Dermis microvascular lymphatic vessel endothelial cell (primary cell): ENCODE measurements at places on chromosomes 4 and X.
A peak's percentile ranks its signal among the peaks of the same experiment; 100 is the strongest.

DNA sequence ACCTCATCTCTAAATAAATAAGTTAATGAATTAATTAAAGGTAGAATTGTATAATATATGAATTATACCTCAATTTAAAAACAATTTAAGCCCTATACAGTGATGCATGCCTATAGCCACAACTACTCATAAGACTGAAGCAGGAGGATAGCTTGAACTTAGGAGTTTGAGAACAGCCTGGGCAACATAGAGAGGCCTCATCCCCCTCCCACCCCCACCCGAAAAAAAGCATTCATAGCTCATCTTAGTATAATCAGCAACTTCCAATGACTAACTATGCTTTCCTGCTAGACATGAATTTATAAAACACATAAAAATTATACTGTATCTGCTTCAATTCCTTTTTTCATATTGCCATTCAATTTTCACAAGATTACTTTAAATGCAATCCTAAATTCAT, 1.6 kb downstream of the LRBA start:
- DNase-seq: no peak

GRCh38 chr4:1407657-1408333, 1.6 kb upstream of the NKX1-1 start:
- DNase-seq: no peak

- DNase-seq: no peak
These were observed 235.4 kb downstream of the MGST2 start for GRCh38 chr4:139900964-139901376.

- DNase-seq: no peak
These were observed 2.1 kb downstream of the UGT8 start for GRCh38 chr4:114600672-114601071.

GRCh38 chr4:169107528-169107927, 97.5 kb upstream of the CBR4 start:
- DNase-seq: no peak

DNA sequence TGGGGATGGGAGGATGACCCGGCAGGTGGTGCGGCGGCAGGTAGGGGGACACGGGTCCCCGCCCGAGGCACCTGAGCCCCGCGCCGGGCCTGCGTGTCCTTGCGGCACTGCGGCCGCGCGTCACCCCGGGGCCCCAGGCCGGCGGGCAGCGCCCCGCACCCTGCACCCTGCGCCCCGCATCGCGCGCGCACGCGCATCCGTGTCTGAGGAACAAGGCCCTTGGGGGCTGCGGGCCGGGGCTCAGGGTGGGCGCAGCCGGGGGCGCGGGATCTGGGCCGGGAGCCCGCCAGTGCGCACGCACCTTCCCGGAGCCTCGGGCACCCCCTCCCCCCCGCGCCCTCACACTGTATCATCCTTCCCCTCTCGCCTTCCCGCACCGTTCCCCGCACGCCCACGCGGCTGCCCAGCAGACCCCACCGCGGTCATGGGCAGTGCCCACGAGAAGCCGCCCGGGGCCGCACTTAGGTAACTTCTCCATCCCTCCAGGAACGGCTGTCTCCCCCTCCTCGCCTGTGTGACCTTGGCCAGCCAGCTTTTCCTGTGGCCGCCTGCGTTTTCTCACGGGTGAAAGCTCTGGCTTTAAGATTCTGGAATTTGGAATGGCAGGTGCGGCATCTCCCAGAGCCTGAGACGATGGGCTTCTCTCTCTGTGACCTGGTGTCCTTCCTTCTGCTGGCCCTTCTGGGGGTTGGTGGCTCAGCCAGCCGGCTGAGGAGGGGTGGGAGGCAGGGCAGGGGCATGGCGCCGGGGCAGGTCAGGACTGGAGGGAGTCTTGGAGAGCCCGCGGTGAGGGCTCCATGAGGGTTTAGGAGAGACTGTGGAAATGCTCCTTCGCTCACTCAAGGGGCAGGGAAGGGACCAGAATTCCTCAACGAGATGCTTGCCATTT, 748 bp downstream of the ATP2B3 start:
- no peak for DNase-seq

DNA sequence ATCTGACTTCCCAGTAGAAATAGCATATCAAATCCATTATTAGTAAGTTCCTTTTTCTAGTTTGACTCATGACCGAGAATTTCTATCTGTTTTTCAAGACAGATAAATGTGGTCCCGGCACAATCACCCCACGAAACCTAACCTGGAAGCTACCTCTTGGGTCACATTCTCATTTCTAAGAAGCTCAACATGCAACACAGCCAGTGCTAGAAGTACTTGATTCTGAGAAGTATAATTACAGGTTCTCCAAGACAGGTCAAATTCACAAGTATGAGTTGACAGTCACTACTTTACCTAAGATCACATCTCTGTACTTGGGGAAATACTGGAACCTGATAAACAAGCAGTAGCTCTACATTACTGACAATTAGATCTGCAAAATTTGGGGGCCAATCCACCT, 54.0 kb upstream of the PLAC1 start:
- DNase-seq: no peak

DNA sequence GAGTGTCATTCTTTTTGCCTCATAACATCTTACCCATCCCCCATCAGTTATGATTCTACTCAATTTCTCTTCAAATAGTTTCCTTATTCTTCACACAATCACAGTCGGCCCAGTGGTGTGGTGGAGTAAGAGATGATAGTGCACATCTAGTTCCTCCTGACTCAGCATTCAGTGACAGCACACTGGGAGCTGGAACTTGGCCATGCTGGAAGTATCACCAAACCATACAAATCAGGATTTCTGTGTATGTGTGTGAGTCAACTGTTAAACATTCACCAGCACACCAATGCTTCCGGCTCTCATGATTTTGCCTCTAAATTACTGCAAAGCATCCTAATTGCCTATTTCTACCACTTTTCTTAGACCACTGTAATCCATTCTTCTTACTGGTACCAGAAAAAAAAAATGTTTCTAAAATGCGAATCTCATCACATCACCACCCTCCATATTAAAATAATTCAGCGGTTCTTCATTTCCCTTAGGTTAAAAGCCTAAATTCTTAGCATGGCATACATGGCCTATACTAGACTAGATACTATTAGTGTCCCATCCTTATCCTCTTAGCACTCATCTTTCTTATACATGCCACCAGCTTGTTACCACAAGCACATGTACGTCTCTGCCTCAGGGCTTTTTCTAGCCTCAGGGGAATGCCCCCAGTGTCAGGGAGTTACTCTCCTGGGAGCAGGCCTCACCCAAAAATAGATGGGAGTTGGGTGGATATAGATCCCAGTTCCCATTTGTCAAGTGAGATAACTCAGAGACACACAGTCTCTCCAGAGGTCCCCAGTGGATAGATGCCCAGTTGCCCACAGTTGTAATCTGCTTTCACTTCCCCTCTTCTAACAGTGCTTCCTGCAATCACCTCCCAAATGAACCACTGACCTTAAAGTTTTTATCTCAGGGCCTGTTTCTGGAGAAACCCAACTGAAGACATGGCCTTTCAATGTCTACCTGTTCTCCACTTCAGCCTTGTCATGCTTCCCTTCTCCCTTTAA, 49.2 kb upstream of the DDX53 start:
- peak; percentile 37 for DNase-seq

DNA sequence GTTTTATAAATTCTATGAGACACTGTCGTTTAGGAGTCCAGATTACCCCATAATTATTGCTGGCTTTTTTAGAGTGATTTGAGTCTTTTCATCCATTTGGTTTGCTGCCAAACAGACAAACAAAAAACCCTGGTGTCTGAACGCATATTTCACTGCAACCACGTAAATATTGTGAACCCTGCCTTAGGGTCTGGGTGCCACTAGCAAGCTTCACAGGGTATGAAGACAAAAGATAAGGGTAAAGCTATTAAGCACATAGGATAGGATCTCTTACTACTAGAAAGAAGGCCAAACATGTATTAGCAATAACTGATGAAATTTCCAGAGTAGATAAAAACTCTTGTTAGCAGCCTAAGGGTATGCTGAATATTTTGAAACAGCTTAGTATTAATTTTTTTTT, 143.3 kb downstream of the BANK1 start:
- DNase-seq: no peak
